ENCODE measurements at places on chromosomes 2 and 18.

- DNase-seq, result no peak
These were observed 17.3 kb downstream of the SPOPL start for GRCh38 chr2:138518860-138519259.

- no peak for DNase-seq
These were observed 7.4 kb downstream of the NFATC1 start for GRCh38 chr18:79402977-79403722.

DNA sequence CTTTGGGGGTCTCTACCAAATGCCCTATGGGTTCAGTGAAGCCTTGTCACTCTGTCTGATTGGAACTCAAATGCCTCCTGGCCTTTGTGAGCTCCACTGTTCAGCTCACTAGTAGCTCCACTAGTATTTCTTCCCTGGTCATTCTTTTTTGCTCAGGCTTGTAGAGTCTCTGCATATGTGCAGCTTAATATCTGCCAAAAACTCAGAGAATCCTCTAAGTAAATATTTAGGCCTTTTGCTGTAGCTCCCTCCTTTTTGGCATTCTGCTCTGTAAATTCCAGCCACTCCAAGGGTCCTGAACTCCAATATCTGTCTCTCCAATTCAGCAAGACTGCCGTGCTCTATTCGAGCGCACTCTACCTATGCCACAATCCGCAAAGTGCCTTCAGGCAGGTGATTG is 146.5 kb downstream of the MAIP1 start:
- no peak for DNase-seq

DNA sequence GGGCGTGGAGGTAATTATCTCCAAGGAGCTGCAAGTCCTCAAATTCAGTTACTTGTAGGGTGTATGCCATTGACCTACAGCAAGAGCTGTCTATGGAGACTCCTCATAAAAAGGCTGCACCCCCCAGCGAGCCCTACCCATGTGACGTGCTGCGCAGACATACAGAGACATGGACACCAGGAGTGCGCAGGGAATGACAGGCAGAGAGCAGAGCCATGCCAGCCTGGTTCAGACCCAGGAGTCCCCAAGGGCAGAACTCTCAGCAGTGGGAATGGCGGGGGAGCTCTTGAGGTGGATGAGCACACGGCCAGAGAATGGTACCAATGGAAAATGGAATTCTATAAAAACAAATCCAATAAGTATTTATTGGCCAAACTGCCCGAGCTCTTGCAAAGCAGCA is 310.1 kb downstream of the MYCN start:
- no peak for DNase-seq

DNA sequence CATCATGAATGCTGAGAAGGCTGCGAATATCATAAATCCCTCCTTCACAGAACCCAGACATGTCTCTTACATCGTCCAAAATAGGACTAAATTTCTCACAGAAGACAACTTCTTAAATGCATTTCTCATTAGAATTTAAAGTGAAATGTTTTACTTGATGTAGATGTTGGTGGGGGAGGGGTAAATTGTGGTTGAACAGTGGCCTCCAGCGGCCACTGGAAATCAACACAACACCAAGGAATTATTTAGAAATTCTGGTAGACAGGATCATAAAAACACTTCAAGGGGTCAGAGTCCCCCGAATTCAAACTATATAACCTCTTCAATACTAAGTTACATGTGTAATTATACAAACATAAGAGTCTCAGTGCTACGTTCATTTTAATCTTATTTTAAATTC is 135.9 kb downstream of the ABCA12 start:
- DNase-seq, result peak; percentile 33

GRCh38 chr2:796141-796985 is 119.2 kb upstream of the TMEM18 start:
- DNase-seq, result no peak

DNA sequence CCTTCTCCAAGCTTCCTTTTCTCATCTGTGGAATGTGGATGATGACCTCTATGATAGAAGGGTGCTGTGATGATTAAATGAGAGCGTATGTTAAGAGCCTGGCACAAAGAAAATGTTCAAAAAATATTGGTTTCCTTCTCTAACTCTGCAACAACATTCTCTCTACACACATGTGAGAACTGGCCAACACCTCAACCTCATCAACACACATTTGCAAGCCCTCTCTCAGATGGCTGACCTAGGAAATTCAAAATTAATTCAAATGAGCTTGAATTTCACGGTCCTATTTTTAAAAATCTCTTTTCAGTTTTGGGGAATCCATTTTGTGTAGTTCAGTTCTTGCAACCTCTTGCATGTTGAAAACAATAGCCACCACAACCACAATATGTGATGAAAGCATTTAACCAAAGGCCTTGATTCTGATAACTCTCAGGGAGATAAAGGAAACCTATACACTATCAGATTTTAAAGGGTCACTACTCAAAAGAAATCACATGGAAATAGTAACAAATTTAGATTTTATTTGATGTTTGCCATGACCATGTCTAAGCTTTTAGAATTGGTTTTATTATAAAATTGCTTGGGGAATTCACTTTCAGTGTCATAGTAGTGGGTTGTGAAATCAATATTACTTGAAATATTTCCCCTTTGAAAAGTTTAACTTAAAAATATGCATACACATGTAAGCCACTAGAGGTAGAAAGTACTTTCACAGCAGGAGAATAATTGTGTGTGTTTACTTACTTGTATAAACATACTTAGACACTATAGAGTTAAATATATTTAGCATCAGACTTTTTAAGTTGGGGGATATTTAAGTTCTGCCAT is 16.6 kb upstream of the NABP1 start:
- DNase-seq, result no peak

DNA sequence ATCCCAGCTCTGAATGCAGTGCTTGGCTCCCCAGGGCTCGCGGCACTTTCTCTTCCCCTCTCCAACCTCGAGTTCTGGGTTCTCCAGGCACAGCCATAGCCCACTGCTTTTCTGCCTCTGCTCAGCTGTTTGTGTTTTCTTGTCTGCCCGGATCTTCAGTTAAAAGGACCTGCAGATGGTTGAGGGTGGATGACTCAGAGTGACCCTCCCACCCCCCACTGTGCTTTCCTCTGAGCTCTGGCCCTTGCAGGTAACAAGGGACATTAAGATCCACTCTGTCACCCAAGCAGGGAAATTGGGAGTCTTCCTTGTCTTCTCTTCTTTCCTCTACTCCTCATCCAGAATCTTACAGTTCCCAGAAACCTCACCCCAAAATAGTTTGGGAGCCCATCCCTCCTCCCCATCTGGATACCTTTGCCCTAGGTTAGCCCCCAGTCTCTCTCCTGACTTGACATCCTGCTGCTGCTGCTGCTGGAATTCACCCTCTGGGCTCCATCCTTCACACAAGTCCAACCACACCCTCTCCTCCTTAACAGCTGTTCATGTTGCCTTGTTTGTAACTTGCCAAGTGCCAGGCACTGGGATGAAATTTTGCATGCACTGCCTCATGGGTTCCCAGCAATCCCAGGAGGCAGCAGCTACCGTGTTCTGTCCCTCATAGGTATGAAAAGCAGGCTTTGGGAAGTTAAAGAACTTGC is 157.9 kb upstream of the TTC39C start:
- no peak for DNase-seq

DNA sequence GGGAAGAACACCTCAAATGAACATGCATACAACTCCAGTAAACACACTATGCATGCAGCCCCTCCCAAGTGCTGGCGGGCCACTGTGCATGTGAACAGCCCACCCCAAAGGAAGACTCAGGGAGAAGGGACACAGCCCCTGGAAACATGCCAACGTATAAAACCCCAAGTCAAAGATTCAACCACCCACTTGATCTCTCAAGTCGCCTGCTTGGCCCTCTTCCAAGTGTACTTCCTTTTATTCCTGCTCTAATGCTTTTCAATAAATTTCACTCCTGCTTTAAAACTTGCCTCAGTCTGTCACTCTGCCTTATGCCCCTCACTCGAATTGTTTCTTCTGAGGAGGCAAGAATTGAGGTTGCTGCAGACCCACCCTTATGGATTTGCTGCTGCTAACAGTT is 139.1 kb downstream of the C1D start:
- no peak for DNase-seq

DNA sequence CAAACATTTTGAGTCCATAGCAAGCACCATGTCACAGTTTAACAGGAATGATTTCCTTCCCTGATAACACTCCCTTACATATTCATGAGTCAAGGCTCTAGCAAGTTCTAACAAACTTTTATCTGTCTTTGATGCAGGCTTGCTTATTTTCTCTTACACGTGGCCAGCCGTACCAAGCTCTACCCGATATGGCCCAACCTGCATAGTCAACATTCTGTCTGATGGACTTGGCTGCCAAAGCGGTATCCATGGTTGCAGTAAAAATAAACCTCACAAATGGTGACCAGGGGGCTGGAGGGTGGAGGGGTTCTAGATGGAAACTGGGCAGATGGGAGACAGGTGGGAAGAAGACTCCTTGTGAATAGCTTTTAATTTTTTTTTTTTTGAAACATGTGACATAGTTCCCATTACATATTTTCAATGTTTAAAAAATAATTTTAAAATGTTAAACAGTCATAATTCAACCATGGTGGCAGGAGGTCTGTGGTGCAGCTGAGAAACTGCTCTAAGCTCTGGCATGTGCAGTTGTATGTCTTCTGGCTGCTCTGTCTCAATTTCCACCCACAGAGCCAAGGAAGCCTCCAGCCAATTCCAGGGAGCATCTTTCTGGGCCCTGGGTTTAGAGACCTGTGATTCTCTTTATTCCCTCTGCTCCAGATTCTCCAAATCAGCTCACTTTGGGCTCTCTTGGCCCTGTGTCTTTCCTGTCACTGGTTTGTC is 20.7 kb upstream of the CXCR1 start:
- DNase-seq, result peak; percentile 85

DNA sequence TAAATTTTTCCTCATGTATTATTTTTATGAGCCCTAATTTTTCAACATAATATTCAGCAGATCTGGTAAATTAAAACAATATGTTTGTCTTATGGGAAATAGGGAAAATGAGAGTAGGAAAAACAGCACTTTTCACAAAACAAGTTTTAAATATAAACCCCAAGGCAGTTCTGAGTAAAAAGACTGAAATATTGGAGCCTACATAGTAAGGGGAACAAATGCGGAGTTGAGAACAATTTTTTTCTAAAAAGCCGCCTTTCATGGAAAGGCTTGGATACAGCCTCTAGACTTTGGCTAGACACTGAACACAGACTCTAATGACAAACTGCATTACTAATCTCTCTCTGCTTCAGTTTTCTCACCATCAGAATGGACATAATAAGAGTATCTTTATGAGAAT is 174.1 kb downstream of the NOL4 start:
- DNase-seq, result no peak

- peak; percentile 66 for DNase-seq
These were observed 265.1 kb downstream of the NCKAP5 start for GRCh38 chr2:133303150-133303549.

- DNase-seq, result no peak
These were observed 84.8 kb upstream of the BCL2L11 start for GRCh38 chr2:111035830-111036441.

- DNase-seq, result no peak
These were observed 61.0 kb downstream of the SPP2 start for GRCh38 chr2:234111523-234111922.

- DNase-seq, result no peak
These were observed 118.8 kb downstream of the SH3RF3 start for GRCh38 chr2:109247812-109248211.

GRCh38 chr2:232586943-232587505 is 36.5 kb downstream of the EIF4E2 start:
- no peak for DNase-seq

GRCh38 chr2:120265006-120265405 is 12.4 kb downstream of the RALB start:
- DNase-seq, result no peak

- DNase-seq, result no peak
These were observed 13.2 kb upstream of the MYO1B start for GRCh38 chr2:191231995-191232394.

GRCh38 chr2:113930448-113930847 is 40.6 kb downstream of the ACTR3 start:
- peak; percentile 14 for DNase-seq

DNA sequence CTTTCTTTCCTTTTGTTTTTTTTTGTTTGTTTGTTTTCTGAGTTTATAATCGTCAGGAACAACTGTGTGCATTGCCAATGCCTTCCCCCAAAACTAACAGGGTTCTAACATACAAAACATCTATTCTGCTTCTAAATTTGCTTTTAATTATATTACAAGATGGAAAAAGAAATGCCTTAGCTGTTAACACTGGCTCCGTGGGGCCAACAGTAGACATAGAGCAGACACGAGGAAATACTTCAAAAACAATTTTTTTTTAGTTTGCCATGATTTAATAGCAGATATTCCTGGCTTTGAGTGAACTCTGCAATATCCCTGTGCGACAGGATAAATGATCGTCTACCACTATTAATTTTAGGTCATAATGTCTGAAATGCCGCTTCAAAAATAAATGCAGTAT is 153.3 kb upstream of the HNRNPA3 start:
- no peak for DNase-seq

DNA sequence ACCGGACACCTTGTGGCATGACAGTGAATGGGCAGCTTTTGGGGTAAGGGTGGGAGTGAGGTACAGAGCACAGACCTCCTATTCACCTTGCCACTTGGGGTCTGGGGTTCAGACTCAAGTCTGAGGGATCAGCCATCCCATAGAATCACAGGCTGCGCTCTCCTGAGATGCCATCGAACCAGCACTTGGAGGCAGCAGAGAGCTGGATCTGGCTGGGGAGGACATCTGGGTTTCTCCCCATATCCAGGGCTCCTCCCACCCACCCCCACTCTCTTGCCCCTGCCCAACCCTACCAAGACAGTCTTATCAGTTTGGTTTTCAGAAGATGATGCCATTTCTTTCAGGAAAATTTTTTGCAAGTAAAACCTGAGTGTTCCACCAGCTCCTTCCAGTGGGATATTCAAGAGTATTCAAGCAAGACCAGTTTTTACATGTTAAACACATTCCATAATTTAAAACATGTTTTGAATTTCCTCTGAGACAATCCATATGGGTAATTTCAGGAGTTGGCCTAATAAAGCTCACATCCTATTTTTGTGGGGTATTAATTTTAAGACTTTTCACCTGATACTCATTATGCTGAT is 29.2 kb upstream of the TEX44 start:
- peak; percentile 66 for DNase-seq

GRCh38 chr2:86238354-86238753 is 39.1 kb downstream of the MRPL35 start:
- no peak for DNase-seq

- no peak for DNase-seq
These were observed 56.2 kb downstream of the EDAR start for GRCh38 chr2:108932736-108933332.

- no peak for DNase-seq
These were observed 143.7 kb downstream of the LAMA3 start for GRCh38 chr18:23832911-23833310.

GRCh38 chr2:43174368-43174916 is 52.0 kb downstream of the ZFP36L2 start:
- no peak for DNase-seq

DNA sequence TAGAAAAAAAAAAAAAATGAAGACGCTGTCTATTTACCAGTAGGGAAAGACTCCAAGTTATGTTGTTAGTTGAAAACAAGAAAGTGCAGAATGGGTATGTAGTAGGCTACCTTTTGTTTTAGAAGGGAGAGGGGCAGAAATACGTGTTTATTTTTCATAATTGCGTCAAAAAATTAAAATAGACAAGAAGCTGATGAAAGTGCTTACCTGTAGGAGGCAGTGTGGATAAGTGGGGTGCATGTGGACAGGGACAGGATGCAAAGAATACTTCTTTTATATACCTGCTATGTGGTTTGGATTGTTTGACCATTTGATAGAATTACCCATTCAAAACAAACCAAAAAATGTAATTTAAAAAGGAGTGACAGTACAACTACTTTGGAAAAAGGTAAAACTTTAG is 3.0 kb upstream of the GCG start:
- DNase-seq, result no peak

Measured in amniotic epithelial cell (primary cell).